Inflammatory macrophage (primary cell): ENCODE measurements at places on chromosomes 1 and 21.
A peak's percentile ranks its signal among the peaks of the same experiment; 100 is the strongest.

GRCh38 chr1:55311057-55311641 is 96.0 kb upstream of the USP24 start:
- DNase-seq: no peak

DNA sequence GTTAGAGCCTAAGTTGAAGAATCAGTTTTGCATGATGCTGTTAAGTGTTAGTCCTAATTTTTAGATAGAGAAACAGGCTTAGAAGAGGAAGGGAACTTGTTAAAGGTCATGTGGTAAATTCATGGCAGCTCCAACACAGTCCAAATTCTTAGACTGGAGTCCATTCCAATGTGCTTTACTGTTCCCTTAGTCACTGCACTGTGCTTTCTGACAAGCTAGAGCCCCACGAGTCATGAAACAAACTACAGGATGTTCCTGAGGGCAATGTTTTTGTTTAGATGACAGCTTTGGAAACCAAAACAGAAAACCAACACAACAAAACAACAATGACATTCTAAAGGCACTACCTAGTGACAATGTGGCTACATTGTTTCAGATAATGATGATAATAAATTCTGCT is 23.1 kb upstream of the RGS4 start:
- DNase-seq: no peak

DNA sequence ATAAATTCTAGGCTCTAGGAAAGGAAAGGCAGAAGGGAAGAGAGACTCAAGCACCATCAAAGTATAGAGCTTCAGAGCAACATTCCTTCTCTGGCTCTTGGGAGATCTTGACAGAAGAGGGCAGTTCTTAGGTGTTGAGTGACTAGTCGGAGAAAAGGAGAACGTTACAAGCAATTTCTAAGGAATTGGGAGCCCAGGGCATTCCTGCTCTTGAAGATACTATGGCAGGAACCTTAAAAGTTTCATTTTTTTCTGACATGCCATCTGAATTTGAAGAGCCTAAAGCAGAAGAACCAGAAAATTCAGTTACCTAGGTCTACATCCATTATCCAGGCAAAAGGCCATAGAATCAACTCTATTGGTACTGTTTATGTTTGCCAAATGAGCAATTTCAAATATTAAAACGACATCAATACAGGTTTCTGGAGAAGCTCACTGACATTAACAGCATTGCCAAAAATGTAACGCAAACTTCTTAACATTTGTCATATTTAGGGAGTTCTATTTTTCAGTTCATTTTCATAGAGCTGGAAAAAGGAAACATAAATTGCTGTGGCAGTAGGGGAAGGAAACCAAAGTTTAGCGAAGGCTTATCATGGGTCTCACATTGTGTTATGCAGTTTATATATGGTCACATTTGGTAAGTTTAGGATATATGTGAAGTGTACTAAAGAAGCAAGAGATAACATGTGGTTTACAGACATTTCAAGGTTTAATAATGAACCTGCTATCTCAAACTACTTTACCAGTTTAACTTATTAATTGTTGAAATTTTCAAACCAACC is 210.1 kb upstream of the NRIP1 start:
- no peak for DNase-seq

- no peak for DNase-seq
These were observed 20.2 kb downstream of the ETS2 start for GRCh38 chr21:38825921-38826320.

DNA sequence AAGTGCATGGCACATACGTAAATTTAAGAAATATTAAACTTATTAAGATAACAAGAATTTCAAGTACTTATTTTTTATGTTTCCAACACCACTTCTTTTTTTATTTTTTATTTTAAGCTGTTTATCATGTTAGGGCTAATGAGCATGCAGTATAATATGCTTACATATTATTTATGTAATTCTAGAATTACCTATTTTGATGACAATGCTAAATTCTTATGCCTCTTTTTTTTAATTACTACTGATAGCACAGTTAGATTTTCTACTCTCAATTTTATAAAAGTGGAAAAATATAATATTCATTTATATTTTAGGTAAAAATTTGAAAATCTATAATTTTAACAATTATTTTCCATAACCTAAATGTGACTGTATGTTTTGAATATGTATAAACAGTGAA is 713.0 kb downstream of the MRPL39 start:
- no peak for DNase-seq

GRCh38 chr1:173422456-173422976 is 54.6 kb upstream of the PRDX6 start:
- DNase-seq: peak; percentile 95

- DNase-seq: no peak
These were observed 13.3 kb downstream of the PRSS38 start for GRCh38 chr1:227828786-227829185.

- DNase-seq: peak; percentile 41
These were observed 20.1 kb downstream of the TUT4 start for GRCh38 chr1:52532731-52533327.
